ENCODE measurements at places on chromosomes 5 and 9. TPM values are rescaled to one million over a fixed set of nuclear protein-coding genes. Genes with fewer than 3 reads are reported as not detected.

GRCh38 chr5:75034137-75034739 lies 18.1 kb downstream of the GCNT4 start:
- DNase-seq = peak; percentile 48

- DNase-seq = peak; percentile 28
Measured at GRCh38 chr9:36781533-36781932, 208.8 kb downstream of the MELK start.

TAS2R1 gene
- total RNA-seq = not detected

PTRH1 gene
- 10.0 TPM for total RNA-seq

DNA sequence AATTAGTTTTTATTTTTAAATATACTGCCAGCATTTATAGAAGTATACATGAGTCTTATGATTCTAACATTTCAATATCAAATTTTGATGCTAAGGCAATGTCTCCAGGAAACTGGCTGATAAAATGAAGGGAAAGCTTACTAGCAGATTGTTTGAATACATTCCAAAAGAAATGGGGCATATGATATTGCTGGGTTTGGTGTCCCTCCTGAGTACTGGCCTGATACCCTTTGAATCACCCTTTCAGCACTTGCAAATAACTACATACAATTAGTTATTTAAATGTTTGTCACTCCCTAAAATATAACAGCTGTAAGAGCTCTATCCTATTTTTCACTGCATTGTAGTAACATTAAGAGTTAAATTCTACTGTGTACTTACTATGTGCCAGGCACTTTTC lies 360.8 kb downstream of the HCN1 start:
- DNase-seq = no peak

JAKMIP2 gene
- 2.9 TPM for total RNA-seq

ENTPD2 gene
- 2.2 TPM for total RNA-seq

GRCh38 chr5:9411142-9411541 lies 134.7 kb downstream of the SEMA5A start:
- DNase-seq = no peak

DNA sequence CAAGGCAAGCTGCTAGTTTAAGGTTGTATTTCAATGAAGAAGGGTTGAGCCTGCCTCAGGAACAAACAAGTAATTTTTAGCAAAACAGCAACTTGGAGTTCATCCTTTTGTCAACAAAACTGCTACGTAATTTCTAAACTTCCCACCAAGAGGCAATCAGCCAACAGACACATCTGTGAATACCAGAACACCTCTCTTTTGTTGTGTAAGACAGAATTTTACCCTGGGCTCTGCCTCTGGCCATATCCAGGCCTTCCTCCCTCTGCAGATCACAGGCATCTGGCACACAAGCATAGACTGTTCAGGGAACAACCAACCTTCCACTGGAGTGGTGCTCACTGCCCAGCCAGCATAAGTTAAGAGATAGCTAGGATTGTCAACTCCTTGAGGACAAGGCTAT lies 409.0 kb downstream of the SPOCK1 start:
- DNase-seq = no peak

IFNA7 gene
- total RNA-seq = not detected

DNA sequence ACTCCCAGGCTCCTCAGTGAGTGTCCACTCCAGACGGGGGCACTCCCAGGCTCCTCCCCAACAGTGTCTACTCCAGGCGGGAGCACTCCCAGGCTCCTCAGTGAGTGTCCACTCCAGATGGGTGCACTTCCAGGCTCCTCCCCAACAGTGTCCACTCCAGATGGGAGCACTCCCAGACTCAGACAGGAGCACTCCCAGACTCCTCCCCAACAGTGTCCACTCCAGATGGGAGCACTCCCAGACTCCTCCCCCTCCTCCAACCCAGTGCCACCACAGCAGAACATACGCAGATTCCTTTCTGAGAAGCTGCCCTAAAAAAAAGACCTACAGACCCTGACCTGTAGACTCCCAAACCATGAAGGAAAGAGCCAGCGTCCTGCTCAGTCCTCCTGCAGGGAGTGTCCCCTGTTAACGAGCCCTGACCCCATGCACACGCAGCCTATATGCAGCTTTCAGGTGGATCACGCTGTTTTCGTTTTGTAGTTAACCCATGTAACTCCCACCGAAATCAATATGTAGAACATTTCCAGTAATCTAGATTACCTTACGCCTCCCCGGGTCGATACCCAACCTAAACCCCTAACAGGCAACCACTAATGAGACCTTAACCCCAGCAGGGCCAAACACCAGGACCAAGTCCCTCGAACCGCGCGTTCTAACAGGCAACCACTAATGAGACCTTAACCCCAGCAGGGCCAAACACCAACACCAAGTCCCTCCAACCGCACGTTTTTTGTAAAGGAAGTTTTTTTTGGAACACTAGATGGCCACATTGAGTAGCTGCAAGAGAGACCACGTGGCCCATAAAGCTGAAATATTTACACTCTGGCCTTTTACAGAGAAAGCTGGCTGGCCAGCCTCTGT lies 15.7 kb downstream of the PNPLA7 start:
- DNase-seq = peak; percentile 59

DNA sequence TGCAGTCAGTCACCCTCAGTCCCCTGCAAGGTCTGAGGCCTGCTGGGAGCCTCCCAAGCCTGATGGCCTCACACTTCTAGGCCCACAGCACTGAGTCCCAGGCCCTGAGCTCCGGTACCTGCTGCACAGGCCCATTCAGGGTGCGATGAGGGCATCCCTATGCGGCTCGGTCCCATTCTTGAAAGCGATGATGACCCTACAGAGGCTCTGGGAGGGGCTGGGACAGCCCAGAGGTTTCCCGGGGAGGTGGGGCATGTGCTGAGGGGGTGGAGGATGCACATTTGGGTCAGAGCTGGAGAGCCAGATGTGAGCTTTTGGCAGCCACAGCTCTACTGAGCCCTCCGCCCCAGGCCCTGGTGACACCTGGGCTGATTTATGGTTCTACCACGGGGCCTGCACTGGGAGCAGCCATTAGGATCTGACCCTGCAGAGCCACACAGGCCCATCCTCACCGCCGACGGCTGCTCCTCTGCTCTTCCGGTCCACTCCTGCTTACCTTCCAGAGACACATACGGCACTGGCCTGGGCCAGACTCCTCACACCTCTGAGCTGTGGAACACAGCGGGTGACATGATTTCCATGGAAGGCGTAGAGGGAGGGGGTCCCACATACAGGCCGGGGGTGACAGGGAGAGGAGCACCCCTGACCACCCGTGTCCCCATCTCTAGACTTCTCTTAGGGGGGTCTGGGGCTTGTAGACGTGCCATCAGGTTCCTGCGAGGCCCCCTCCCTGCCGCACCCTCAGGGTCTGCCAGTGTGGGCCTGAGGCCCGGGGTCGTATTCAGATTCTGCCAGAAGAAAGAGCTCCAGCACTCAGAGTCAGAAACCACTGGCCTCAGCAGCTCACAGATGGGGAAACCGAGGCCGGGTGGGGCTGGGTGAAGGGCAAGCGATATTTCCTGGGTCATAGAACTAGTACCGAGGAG lies 53.4 kb downstream of the COL23A1 start:
- no peak for DNase-seq

GRCh38 chr5:126332326-126332725 lies 90.9 kb upstream of the GRAMD2B start:
- no peak for DNase-seq

- DNase-seq = no peak
Measured at GRCh38 chr9:90037146-90037797, 432.5 kb downstream of the GADD45G start.

- DNase-seq = peak; percentile 75
Measured at GRCh38 chr9:92359394-92359995, 33.7 kb downstream of the CENPP start.

GGTA1 gene
- total RNA-seq = 7.0 TPM

- peak; percentile 24 for DNase-seq
Measured at GRCh38 chr5:163362840-163363371, 74.5 kb upstream of the CCNG1 start.

- DNase-seq = no peak
Measured at GRCh38 chr5:72602696-72603685, 95.8 kb upstream of the ZNF366 start.

GRCh38 chr5:95327211-95327610 lies 42.3 kb upstream of the MCTP1 start:
- DNase-seq = no peak

SUSD3 gene
- total RNA-seq = 2.4 TPM

LEAP2 gene
- total RNA-seq = 2.3 TPM

- DNase-seq = peak; percentile 66
Measured at GRCh38 chr5:57172466-57173318, 1.2 kb upstream of the GPBP1 start.

SLC34A1 gene
- total RNA-seq = not detected

RAI14 gene
- total RNA-seq = 41.4 TPM

PCDHA11 gene
- 0.45 TPM for total RNA-seq

GRCh38 chr9:83197591-83197990 lies 134.6 kb upstream of the RASEF start:
- no peak for DNase-seq

DNA sequence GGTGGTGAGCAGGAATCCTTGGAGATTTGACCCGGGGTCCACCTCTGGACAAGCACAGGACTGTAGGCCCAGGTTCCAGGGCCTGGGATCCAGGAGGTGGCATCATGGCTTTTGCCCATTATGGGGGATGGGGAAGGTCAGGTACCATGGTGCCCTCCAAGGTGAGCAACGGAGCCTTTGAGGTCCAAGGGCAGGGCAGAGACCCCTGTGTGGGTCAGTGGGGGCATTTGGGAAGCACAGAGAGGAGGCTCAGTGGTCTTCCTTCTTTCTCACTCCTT lies 117.7 kb downstream of the RXRA start:
- no peak for DNase-seq

SPATA31C1 gene
- total RNA-seq = not detected

DNA sequence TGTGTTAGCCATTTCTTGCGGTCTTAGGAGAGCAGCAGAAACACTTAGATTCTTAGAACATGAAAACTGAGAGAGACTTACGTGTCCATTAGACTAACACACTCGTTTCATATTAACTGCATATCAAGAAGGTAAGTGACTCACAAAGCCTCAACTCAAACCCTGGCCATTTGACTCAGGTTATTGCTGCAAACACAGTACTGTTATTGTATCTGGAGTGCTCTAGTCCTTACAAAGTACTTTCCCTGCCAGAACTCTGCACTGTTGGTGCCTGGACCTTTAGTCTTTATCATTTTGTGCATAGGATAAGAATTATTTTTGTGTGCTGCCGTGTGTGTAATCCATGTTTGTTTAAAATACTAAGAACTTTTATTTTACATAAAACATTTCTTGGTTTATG lies 155.7 kb downstream of the FBXL7 start:
- DNase-seq = no peak

KIF20A gene
- total RNA-seq = not detected

DNA sequence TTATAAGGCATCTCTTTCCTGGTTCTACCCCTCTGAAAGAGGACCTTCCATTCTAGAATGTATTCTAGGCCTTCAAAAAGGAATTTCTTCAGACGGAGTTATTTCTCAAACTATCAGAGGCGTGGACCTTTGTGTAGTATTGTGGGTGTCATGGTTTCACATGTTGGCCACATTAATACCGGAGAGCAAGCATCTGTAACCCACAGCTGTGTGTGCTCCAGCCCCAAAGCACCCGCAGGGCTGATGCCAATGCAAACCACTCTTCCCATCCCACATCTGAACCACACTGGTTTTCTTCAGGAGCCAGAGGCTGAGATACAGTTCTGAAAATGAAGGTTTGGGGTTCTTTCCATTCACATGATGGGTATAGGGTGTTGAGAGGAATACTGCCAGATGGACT lies 127.1 kb downstream of the BNC2 start:
- no peak for DNase-seq

DNA sequence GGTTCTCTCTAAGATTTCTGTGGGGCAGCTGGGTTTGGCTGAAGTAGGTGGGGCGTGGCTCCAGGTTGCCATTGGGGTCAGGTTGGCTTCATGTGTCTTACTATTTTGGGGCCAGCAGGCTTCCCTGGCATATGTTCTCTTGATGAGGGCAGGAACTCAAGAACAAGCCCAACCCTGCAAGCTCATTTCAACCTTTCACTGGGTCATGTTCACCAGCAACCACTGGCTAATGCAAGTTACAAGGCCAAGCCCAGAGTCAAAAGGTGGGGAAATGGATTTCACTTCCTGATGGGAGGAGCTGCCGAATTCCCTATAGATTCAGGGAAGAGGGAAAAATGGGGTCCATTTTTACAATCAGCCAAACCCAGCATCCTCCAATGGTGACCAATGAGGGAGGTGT lies 34.0 kb upstream of the HAND1 start:
- no peak for DNase-seq

CSNK1A1 gene
- total RNA-seq = 329 TPM

DNA sequence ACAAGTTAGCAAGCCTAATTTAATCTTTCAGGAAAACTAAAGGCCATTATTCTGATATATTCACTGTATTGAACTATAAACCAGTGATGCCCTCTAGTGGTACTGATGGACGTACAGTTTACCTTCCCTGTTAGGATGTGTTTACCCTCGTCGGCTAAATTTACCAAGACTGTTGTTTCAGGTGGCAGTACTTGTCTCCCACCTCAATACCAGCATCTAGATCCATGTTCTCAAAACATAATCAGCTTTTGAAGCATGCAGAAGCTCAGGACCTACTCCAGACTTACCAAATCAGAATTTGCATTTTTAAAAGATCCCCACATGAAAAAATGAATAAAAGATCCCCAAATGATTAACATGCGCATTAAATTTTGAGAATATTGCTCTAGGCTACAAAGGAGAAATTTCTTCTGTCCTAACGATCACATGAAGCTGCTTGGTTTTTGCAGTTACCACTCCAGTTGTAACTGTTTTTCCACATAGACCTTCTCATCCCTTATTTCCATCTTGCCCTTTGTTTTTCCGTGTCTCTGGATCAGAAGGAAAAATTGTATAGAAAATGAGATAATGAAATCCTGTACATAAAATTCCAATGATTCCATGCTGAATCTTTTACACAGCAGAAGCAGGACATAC lies 3.2 kb upstream of the BAAT start:
- peak; percentile 67 for DNase-seq

DNA sequence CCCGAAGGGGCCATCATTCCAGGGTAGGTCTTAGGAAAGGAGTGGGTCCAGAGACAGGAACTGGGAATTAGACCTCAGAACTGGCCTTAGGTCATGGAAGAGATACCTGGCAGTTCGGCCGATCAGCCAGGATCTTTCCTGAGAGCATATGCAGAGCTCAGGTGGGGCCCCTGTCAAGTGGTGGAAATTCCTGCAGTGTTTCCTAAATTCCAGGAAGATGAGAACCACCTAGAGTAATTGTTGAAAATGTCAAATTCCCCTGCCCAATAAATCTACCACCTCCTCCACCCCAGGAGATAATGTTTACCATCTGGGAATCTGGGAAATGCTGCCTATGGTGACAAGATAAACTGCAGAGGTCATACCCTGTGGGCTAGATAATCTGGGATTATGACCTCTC lies 14.6 kb downstream of the TMEM171 start:
- DNase-seq = no peak

DNA sequence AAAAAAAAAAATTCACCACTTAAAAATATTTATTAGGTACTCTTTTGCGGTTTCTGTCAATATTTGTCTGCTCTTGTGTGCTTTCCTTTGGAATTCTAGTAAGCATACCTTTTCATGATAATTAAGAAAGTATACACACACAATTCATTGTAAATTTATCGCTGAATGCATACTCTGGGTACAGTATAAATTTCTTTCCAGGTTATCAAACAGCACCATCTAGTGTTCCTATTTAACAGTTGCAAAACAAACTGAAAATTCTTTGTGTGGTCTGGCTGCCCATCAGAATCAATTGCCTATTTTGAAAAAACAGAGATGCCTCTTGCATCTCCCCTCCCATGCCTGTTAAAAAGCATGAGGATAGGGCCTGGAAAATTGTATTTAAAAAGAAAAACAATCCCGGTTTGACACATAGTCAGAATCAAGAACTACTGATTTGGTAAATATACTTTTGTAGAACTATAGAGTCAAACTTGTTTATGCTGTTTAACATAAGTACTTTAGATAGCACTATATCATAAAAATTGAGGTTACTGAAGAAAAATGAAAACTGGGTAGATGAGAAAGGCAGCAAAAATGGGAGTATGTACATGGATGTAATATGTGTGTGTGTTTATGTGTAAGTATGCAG lies 16.2 kb downstream of the PGGT1B start:
- DNase-seq = peak; percentile 71
